ENCODE measurements at places on chromosomes 4 and X. TPM values are rescaled to one million over a fixed set of nuclear protein-coding genes. Genes with fewer than 3 reads are reported as not detected.
A peak's percentile ranks its signal among the peaks of the same experiment; 100 is the strongest.

DNA sequence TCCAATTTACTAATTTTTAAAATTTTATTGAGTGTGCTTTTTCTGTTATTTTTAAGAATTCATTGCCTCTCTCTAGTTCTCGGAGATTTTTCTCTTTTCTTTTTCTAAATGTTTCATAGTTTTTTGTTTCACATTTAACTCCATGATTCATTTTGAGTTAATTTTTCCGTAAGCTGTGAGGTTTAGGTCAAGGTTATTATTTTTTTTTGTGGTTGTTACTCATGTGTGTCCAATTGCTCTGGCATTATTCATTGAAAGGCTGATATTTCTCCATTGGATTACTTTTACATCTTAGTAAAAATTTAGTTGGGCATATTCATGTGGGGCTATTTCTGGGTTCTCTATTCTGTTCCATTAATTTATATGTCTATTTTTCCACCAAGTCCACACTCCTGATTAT, 220.8 kb downstream of the MID1IP1 start:
- no peak for DNase-seq

The FGD1 gene
- 2.6 TPM for total RNA-seq

DNA sequence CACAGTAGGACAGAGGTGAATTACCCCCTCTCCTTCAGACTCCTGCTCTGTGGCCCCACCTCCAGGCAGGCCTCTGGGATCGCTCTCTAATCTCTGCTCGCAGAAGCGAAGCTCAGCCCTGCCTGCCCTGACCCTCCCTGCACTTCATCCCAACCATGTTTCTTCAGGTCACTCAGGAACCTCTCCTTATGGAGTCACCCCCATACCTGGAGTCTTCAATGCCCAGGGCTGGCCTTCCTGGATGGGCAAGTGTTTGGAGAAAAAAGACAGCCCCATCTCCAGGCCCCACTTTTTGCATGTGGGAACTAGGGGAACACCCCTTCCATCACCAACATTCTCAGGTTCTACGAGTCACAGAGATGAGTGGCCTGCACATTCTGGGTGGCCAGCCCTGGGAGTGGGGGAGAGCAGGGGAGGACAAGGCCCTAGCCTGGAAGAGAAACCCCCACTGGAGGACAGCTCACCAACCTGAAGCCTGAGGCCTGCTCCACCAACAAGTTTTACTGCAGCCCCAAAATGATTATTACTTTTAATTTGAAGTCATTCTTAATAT, 90.8 kb downstream of the PPP2R2C start:
- no peak for DNase-seq

The FDCSP gene
- 0.45 TPM for total RNA-seq

- no peak for DNase-seq
Observed at GRCh38 chr4:73727685-73728084, 12.7 kb upstream of the CXCL8 start.

The AFM gene
- not detected for total RNA-seq

- DNase-seq: no peak
Observed at GRCh38 chr4:137559801-137560200, 27.5 kb upstream of the PCDH18 start.

The EPGN gene
- 1.7 TPM for total RNA-seq

The STS gene
- 2.9 TPM for total RNA-seq

The L1CAM gene
- total RNA-seq: 7.9 TPM

DNA sequence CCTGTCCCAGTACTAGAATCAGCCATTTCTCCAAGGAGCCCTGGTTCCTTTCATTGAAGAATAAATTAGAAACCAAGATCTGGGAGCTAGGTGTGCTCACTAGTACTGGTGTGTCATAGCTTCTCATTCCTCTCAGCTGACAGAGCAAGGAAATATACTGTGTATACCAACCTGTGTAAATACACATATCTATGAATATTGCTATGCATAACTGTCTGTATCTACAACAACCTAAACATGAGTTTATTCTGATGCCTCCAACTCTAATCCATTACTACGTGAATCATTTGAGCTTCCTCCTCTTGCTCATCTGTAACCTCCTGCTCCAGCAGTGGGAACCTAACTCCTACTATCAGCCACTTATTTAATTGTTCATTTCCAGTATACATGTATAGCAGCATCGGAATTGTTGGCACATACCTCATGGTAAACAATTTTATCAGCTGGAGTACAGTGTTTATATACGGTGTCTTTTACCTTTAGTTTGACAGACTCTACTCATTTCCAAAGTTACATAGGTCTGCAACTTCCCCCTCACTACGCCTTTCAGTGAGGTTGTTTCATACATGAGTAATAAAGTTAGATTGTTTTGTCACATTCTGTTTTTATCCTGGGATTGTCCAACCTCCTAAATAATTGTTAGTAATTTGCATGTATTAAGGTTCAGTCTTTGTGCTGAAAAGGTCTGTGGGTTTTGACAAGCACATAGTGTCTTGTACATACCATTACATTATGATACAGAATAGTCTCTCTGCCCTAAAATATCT, 7.1 kb upstream of the SCRG1 start:
- DNase-seq: no peak

- DNase-seq: peak; percentile 79
Observed at GRCh38 chr4:84691170-84691691, 108.3 kb downstream of the CDS1 start.

DNA sequence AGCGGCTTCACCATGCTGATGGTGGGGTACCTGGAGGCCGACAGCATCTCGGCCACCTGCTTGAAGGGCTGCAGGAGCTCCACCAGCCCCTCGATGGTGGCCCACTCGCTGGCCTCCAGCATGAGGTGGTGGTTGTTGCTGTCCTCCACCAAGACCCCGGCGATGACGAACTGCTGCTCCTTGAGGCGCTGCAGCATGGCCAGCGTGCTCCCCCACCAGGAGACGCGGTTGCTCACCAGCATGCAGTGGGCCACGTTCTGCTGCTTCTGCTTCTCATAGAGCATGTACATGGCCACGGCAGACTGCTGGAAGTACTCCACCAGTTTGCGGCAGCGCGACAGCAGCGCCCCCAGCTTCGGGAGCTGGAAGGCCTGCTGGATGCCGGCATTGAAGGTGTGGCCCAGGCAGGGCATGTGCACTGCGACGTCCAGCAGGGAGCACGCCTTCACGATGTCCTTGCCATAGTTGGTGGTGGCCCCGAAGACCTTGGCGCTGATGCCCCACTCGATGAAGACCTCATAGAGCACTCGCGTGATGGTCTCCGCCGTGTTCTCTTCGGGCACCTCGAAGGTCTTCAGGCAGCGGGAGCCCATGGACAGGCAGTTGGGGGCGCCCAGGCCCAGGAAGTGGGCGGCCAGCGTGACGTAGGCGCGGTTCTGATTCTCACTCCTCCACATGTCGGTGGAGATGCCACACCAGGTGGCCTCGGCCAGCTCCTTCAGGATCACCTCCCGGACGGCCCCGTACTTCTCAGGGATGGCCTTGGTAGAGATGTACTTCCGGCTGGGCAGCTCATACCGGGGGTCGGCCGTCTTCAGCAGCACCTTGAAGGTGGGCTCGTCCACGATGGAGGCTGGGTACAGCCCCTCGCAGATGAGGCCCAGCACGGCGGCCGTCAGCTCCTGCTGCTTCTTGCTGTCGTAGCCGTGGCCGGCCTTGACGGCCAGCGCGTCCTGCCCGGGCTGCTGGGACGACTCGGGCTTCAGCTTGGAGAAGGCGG, 11.0 kb downstream of the DHRSX start:
- no peak for DNase-seq

GRCh38 chrX:31213941-31214340, 142.1 kb upstream of the FTHL17 start:
- DNase-seq: no peak

DNA sequence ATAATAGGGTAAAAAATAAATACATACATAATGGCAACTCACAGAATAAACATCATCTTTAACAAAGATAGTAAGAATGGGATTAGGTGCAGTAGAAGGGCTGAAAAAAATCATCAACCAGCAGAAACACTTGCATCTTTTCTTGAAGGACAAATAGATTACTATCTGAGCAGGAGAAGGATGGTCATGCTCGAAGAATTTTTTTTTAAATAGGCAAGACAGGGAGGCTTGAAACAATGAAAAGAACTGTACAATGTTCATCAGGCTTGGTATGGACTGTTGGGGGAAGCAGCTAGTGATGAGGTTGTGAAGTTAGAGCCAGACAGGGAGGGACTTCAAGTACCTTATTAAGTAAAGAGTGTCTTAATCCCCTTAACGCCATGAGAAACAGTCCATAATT, 167.4 kb upstream of the LDB2 start:
- DNase-seq: no peak

The FGB gene
- total RNA-seq: 1.2 TPM

- no peak for DNase-seq
Observed at GRCh38 chrX:136839196-136839595, 41.3 kb downstream of the RBMX start.

DNA sequence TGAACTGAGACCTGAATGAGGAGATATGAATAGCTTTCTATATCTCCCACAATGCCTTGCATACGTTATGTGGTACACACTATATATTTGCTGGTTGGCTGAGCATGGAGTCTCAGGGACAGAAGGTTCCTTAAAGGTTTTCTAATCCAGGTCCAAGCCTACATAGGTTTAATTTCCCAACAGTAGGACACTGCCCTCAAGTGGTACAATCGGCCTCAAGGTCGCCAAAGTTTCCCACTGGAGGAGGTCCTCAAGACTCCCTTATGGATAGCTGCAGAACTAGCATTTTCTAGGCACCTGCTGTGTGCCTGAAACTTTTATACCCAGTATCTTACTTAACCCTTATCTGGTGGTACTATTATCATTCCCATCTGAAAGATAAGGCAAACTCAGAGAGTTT, 21.0 kb upstream of the EFNB1 start:
- peak; percentile 19 for DNase-seq

DNA sequence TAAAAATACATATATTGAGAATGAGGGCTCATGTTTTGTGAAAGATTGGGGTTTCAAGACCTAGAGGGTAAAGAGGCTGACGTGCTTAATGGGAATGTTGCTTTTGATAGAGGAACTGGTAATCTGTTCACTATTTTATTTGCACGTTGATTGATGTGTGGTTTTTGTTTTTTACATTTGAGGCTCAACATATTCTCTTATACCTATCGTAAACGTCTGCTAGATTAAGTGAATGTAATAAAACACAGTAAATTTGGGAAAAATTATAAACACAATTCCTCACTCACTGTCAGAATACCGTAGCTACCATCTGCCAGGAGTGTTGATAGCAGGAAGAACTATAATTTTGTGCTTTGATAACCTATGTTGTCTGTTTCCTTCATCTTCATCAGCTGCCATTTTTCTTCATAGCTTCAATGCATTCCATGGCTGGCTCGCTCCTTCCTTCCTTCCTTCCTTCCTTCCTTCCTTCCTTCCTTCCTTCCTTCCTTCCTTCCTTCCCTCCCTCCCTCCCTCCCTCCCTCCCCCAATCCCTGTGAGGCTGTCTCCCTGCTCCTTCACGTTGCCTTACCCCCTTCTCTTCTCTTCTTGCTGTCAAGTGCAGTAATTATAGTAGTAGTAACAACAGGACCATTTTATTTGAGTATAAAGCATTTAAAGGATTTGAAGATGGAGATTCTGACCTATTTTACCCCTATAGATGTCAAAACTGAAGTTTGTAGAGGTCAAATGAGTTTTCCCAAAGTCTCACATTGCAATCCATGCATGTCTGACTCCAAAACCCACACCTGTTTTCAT, 20.3 kb downstream of the KIT start:
- no peak for DNase-seq

The FSTL5 gene
- 0.14 TPM for total RNA-seq

- DNase-seq: no peak
Observed at GRCh38 chr4:120053911-120054310, 12.7 kb downstream of the MAD2L1 start.

DNA sequence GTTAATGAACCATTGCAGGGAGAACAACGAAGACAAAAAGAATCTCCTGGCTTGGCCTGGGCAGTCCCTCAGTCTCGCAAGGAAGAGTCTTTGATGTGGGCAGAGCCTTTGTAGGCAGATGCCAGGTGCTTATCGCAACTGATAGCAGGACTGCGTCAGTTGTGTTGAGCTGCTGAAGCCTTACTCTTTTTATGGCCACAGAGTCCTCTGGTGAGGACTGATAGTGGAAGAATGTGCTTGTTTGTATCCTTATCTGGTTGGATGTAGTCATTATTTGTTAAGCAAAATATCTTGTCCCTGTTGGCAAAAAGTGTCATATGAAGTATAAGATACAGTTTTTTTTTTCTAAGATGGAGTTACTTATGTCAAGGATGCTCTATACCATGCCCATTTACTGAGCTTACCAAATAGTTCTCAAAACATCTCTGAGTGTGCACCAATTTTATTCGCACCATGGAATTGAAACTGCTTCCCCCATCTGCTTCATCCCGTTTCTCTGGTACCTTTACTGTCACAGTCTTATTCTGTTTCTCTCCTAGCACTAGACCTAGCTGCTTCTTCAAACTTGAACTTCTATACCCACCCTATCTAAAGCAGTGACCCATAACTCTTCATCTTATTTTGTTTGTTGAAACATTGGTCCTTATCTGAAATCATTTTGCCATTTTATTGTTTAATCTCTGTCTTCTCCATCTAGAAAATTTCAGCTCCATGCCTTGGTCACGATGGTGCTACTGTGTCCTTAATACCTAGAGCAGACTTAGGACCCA, 47.0 kb upstream of the SPRY1 start:
- DNase-seq: no peak

The KLKB1 gene
- total RNA-seq: 0.17 TPM

DNA sequence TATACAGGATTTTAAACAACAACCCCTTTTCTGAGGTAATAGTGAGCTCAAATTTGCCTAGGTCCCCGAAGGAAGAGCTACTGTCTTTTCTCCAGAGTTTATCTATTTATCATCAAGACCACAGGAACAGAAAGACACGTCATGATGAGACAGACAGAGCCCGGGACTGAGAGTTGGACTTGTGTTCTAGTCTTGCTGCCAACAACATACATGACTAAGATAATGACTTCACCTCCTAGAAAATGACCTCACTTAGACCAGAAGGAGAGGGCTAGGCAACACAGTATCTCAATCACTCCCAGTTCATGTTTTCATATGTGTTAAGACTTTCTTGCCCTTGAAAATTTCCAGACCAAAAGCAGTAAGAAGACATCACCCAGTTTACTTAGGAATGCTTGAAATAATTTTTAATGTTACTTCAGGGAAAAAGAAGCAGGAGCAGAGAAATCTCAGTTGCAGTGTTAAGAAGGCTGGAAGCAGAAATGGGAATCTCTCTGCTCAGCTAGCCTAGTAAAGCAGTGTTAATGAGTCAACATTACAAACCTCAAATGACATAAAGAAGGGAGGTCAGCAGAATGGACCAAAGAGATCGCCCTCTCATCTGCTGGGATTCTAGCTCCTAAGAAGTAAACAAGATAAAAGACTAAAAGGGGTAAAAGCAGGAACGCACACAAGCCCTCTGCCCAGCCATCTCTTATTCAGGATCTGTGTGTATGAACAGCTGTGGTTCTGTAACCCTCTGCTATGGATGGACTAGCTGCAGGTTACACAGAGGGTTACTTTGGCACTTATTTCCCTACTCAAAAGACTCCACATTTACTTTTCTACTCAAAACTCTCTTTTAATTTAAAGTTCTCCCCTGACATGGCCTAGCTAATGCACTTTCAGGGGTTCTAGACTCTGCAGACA, 24.8 kb downstream of the PDGFC start:
- peak; percentile 58 for DNase-seq

The C4orf17 gene
- total RNA-seq: not detected

The MTMR8 gene
- 1.6 TPM for total RNA-seq

The PDK3 gene
- total RNA-seq: 20.5 TPM

GRCh38 chrX:8783097-8783713, 18.0 kb downstream of the FAM9A start:
- DNase-seq: peak; percentile 19

Measured in H4 (cell line).